Effector CD4-positive, alpha-beta T cell (primary cell): ENCODE measurements at places on chromosomes 2 and 18.

DNA sequence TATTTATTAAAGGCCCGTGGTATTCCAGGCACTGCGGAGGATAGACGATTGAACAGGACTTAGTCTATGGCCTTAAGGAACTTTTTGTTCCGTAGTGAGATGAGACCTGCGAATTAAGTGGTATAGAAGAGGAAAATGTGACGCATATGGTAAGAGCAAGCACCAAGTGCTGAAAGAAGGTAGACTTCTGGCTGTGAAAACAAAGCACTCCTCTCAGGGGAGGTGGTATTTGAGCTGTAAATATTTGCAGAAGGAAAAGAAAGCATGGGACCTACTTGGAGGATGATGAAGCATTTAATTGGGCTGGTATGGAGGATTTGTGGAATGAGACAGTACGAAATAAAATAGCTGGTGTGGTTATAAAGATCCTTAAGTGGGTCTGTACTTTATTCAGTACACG, 62.5 kb downstream of the GPR39 start:
- DNase-seq = no peak

DNA sequence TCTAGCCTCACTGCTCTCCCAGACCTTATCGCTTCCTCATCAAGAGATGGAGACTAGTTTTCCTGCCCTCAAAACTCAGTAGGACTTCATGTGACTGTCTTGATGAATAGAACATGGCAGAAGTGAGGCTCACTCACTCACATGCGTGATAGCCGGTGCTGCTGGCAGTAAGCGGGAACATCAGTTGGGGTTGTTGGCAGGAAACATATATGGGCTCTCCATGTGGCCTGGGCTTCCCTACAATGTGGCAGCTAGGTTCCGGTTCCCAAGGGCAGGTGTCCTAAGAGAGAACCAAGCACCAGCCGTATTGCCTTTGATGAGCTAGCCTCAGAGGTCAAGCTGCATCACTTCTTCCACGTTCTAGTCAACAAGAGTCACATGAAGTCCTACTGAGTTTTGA, 15.2 kb upstream of the FAHD2A start:
- no peak for DNase-seq

- no peak for DNase-seq
Measured at GRCh38 chr18:4551001-4551360, 95.9 kb upstream of the DLGAP1 start.

DNA sequence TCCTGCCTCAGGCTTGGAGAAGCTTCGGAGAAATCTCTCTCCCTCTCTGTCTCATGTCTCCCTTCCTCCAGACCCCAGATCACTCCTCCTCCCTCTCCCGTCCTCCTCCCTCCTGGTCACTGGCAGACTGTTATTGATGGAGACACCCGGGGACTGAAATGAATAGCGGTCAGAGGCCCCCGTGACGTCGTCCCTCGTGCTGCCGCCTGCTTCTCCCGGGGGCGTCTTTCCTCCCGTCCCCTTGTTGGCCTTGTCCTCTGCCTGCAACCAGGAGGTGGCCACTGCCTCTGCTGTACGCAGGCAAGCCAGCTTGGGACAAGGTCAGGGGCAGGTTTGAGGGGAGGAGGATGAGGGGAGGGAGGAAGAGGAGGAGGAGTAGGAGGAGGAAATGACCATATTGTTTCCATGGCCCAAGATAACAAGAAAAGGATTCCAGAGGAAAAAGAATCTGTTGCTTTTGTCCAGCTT, 78.2 kb downstream of the CELF4 start:
- DNase-seq = no peak

GRCh38 chr2:114526841-114527240, 84.4 kb downstream of the DPP10 start:
- DNase-seq = no peak

GRCh38 chr2:64612575-64613195, 41.0 kb downstream of the SERTAD2 start:
- DNase-seq = no peak

GRCh38 chr2:183752571-183752970, 628.3 kb downstream of the NUP35 start:
- DNase-seq = no peak

DNA sequence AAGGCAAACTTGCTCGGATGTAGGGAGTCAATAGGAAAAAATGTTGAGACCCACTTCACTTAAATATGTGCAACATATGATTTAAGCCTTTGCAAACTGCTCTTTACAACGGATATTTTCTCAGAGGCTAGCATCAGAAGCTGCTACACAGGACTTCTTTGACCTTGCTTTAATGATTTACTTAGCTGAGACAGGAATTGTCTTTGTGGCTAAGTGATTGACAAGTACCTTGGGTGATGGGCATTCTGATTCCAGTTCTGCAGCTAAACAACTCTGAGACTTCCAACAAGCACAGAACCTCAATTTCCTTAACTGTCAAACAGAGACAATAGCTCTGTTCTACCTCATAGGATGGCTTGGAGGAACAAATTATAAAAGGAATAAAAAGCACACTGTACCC, 150.2 kb downstream of the NCKAP5 start:
- no peak for DNase-seq

- no peak for DNase-seq
Measured at GRCh38 chr18:32576296-32576916, 105.7 kb upstream of the GAREM1 start.

- DNase-seq = no peak
Measured at GRCh38 chr2:88500691-88501090, 48.2 kb upstream of the FOXI3 start.

DNA sequence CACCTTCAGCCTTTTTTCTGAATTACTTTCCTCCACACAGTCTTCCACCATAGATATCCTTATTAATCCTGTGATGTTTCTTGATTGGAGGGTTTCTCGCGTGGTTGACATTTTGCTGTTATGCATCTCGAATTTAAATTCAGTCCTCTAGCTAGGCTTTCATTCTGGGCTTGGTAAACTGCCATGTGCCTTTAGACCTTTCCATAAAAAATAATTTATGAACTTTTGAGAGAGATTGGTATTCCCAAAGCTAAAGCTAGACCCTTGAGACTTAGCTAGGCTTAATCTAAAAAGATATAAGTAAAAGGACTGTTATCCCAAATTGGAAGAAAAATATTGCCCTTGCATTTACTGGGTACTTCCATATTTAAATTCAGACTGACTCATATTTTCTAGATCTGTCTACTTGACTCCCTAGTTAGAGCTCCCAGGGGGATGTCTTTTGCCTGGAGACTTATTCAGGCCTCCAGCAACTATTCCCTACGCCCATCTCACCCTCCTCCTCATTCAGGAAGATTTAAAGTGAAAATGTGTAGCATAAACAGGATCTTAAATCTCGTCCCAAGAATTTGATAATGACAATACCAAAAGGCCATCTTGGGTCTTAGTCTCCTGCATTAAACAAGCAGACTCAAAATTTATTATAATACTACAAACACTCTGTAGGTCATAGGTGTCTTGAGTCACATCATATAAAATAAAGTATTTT, 60.3 kb downstream of the KIAA2012 start:
- no peak for DNase-seq

DNA sequence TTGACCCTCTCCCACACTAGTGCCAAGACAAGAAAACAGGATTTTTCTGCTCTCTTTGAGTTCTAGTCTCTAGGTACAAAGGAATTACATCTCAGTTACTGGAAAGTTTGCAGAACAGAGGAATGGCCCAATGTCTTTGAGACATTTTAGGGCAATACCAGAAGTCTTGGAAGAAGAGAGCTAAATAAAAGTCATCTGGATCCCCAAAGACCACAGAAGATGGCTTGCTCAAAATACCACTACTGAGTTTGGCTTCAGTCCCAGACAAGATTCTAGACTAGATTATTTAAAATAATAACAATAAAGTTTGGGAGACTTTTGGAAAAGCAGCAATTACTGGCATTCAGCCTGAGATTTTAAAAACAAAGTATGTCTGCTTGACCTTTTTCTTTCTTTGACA, 61.9 kb upstream of the HK2 start:
- no peak for DNase-seq

DNA sequence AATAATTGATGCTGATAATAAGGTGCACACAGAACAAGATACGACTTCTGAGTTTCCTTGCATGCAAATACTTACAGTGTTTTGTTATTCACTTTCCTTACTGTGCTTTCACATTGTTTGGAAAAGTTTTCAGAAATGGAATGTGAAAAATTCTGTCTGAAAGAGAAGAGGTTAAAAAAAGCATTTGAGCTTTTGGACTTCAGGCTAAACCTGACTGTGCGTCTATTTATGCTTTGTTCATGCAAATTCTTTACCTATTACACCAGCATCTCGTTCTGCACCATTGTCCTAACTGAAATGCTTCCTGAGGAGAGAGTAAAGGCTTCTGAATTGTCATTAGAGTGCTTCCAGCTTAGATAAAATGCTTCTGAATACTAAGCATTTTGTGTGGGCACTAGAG, 61.4 kb downstream of the LHCGR start:
- no peak for DNase-seq

GRCh38 chr2:42941633-42942176, 149.3 kb upstream of the HAAO start:
- DNase-seq = no peak

GRCh38 chr2:220574038-220574437, 946.6 kb downstream of the SLC4A3 start:
- DNase-seq = no peak

- no peak for DNase-seq
Measured at GRCh38 chr18:75343389-75343788, 84.1 kb downstream of the SMIM21 start.

GRCh38 chr2:240565333-240566202, 2.7 kb upstream of the RNPEPL1 start:
- peak; percentile 85 for DNase-seq

DNA sequence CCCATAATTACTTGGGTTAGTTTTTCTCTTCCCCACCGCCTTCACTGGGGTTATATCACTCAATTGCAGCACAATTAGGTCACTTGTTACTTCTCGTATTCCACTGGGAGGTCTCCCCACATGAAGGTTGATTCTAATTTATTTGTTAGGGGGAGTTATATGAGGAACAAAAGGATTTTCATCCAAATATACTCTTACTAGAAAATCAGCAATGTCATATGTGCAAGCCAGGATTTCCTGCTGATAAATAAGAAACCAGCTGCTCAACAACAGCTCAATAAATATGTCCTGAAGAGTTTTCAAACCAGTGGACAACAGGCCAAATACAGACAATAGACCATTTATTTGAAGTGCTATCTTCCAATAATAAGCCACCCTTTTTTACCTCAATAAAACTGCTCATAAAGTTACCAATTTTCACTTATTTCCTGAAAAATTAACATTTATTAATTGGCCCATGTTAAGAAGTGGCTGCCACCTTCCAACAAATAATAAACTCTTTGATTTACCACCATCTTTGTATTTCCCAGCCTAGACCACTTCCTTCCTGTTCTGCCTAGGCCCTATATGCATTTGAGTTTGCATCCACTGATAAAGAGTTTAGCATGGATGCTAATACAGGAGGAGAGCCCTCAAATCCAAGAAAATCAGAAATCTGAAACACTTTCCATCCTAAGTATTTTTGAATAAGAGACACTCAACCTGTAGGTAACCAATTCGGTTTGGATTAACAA, 184.4 kb upstream of the SLC39A10 start:
- DNase-seq = no peak

DNA sequence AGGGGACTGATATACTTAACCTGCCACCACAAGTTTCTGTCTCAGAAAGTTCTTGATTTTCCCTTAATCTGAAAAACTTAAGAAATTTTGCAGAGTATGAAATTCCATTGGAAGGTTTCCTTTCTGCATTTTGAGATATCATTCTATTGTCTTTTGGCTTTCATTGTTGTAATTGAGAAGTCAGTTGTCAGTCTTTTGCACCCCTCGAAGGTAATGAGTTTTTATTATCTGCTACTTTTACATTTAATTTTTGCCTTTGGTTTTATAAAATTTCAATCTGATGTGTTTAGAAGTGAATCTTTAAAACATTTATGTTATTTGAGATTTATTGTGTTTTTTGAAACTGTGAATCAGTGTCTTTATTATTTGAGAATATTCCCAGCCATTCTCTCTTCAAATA, 4.8 kb upstream of the IL36A start:
- DNase-seq = no peak

DNA sequence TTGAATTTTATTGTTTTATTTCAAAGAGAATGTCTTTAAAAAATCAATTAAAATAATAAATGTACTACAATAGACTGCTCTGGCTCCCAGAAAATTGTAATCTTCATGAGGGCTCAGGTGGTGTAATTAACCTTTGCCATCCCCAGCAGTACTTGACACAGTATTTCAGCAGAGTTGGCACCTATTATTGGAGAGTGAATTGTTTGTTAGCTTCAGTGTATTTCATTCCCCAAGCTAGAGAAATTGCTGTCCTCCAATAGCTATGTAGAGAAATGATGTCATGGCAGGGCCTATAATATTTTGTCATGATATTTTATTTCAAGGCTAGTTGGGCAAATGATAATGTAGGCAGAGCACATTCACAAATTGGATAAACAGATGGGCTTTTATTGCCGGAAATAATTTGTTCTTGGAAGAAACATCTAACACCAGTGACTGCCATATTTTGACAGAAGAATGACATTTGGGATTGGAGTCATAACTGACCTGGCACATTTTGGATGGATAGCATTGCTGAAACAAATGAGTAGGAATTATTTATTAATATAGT, 712.0 kb upstream of the NXPH2 start:
- no peak for DNase-seq

DNA sequence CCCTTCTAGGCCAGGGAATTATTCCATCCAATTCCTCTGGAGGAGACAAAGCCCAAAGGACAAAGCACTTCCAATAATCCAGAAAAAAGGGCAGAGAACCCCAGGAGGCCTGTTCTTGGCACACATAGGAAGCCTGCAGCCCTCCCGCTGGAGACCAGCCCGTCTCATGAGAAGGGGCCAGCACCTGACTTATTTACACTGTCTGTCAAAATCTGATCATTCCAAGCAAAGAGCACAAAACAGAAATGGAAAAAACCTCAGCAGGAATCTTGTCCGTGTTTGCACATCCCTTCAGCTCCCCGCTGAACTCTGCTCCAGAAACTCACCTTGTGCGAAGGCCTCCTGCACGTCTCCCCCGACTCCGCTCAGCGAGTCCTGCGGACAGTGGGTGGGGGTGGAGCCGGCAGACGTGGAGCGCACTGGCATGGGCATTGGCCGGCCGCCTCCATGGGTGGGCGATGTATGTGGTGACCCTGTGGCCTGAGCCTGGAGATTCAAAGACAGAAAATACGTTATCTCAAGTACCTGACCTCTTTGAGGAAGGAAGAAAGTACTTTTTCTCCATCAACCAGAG, 46.2 kb upstream of the DNMT3A start:
- no peak for DNase-seq

DNA sequence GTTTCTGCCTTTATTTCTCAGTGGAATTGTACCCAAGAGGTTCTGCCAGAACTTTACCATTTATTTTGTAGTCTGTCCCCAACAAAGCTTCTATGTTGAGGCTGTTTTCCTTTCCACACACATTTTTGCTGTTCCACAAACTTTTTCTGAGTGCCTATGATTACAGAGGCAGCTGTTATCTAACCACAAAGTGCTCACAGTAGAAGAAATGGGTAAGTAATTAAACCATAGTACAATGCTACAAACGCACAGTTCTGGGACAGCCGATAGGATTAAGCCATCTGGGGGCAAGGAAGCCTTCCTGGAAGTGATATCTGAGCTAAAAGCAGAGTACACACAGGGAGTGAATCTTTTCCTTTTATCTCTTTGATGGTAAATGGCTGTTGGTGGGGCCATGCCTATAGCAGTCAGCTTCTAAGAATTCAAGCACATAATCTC, 3.9 kb upstream of the MGAT4A start:
- no peak for DNase-seq
